ENCODE measurements at places on chromosomes 6 and 20. TPM values are rescaled to one million over a fixed set of nuclear protein-coding genes. Genes with fewer than 3 reads are reported as not detected.
A peak's percentile ranks its signal among the peaks of the same experiment; 100 is the strongest.

GRCh38 chr6:51474022-51474975 lies 613.1 kb downstream of the PKHD1 start:
- DNase-seq: peak; percentile 19

SPTLC3 gene
- total RNA-seq: 16.3 TPM

LY86 gene
- not detected for total RNA-seq

OPRM1 gene
- total RNA-seq: not detected

Data from PC-3 (cell line).